Activated naive CD8-positive, alpha-beta T cell treated with anti-CD3 and anti-CD28 coated beads for 36 hours (primary cell): ENCODE measurements at places on chromosomes 6 and 20. TPM values are rescaled to one million over a fixed set of nuclear protein-coding genes. Genes with fewer than 3 reads are reported as not detected.

GRCh38 chr6:168182908-168183612 is 104.0 kb upstream of the FRMD1 start:
- H3K4me1 ChIP-seq, result no peaks in the 10 kb centered on the region
- no peak for DNase-seq
- H3K36me3 ChIP-seq, result no peaks in the 10 kb centered on the region
- H3K27ac ChIP-seq, result no peak overlapping the region

- H3K27ac ChIP-seq, result no peak overlapping the region
- no peak for DNase-seq
- no peaks in the 10 kb centered on the region for H3K36me3 ChIP-seq
- no peaks in the 10 kb centered on the region for H3K4me1 ChIP-seq
- no peak overlapping the region for H3K4me3 ChIP-seq
Observed at GRCh38 chr20:48594533-48594932, 233.3 kb downstream of the PREX1 start.

- no peak for DNase-seq
- H3K27me3 ChIP-seq, result no peaks in the 10 kb centered on the region
- no peaks in the 10 kb centered on the region for H3K36me3 ChIP-seq
- no peak overlapping the region for H3K27ac ChIP-seq
- no peak overlapping the region for H3K4me3 ChIP-seq
Observed at GRCh38 chr6:35973670-35974222, 50.7 kb downstream of the SLC26A8 start.

DNA sequence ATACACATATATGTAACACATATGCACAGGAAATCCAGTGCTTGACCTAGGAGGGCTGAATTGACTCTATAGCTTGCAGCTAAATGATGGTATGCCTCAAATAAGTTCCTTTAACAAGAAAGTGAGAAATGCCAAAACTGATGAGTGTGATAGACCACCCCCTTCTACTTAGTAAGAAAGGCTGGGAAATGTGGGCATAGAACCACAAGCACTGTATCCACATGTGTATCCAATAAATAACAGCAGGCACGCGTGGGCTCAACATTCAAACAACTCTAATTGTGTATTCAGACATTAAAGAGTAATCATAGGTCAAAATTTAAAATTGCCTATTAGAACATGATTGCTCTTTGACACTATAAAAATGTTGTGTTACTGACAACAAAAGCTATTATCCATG is 54.1 kb downstream of the FAM83B start:
- H3K27ac ChIP-seq, result no peak overlapping the region
- H3K36me3 ChIP-seq, result no peaks in the 10 kb centered on the region
- H3K4me1 ChIP-seq, result no peaks in the 10 kb centered on the region

GRCh38 chr6:107843400-107843799 is 19.3 kb upstream of the SCML4 start:
- no peak for DNase-seq
- H3K27me3 ChIP-seq, result no peaks in the 10 kb centered on the region
- H3K4me3 ChIP-seq, result no peak overlapping the region

GRCh38 chr6:36235309-36235708 is 34.6 kb upstream of the PNPLA1 start:
- H3K4me3 ChIP-seq, result no peak overlapping the region
- no peaks in the 10 kb centered on the region for H3K4me1 ChIP-seq
- no peaks in the 10 kb centered on the region for H3K27me3 ChIP-seq
- H3K27ac ChIP-seq, result no peak overlapping the region
- H3K36me3 ChIP-seq, result peaks cover 5% of the 10 kb centered on the region

GRCh38 chr6:136137008-136137692 is 113.0 kb downstream of the MTFR2 start:
- no peak for DNase-seq
- no peak overlapping the region for H3K4me3 ChIP-seq
- no peak overlapping the region for H3K27ac ChIP-seq
- H3K27me3 ChIP-seq, result peaks cover 7% of the 10 kb centered on the region
- H3K4me1 ChIP-seq, result no peaks in the 10 kb centered on the region
- H3K36me3 ChIP-seq, result no peaks in the 10 kb centered on the region

TGM3 gene
- not detected for total RNA-seq

DCDC2 gene
- total RNA-seq, result not detected

VWA7 gene
- 1.7 TPM for total RNA-seq

TAGAP gene
- 167 TPM for total RNA-seq
